ENCODE measurements at places on chromosomes 12 and 14.

GRCh38 chr12:88067301-88067700 is 38.1 kb upstream of the C12orf50 start:
- DNase-seq: no peak

DNA sequence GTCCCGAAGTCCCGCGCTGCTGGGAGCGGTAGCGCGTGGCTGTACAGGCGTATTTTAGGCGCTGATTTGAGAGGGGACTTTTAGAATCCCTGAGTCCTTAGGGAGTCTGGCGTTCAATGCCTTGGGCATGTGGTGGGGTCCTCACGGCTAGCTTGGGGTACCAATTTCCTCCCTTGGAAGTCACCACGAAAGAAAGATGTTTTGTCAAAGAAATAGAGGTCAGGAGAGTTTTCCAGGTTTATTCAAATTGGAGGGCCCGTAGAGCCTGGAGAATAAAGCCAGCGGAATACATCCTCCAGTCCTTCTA is 63.9 kb downstream of the KLHL28 start:
- DNase-seq: no peak

DNA sequence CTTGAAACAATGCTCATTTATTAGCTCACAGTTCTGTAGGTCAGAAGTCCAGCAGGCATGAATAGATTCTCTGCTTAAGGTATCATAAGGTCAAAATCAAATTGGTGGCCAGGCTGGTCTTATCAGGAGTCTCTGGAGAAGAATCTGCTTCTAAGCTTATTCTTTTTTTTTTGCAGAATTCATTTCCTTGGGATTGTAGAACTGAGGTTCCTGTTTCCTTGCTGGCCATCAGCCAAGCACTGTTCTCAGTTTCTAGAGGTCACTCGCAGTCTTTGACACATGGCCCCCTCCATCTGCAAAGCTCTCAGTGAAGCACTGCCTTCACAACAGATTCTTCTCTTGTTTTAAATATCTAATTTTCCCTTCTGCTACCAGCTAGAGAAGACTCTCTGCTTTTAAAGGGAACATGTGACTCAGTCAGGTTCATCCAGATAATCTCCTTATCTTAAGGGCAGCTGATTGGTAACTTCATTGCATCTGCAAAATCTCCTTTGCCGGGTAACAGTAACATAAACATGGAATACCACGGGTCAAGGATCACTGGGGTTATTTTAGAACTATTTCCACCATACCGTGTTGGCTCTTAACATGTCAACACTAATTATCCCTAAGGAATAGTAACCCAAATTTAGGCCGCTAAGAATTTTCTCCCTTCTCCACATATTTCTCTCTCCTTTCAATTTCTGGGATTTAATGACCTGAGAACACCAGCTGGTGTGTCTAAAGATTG is 25.3 kb downstream of the RHOJ start:
- DNase-seq: no peak

DNA sequence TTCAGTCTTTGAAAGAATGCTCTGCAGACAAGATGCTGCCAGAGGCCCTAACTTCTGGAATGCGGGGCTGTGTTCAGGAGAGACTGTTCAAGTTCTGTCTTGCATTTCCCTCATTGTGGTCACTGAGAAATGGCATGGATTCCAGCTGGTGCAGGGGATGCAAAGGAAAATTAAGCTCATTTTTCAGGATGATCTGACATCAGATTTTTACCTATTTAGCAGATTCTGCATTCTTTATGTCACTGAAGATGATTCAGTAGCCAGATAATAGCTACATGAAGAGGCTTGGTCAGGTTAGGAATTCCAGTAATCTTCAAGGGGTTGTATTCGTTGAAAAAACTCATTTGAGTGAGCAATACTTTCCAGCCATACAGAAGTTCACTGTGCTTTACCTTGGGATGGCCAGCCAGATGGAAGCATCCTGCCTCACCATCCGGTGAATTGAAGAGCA is 16.1 kb upstream of the MFAP5 start:
- no peak for DNase-seq

- DNase-seq: no peak
These were observed 16.2 kb downstream of the PRORP start for GRCh38 chr14:35138585-35138984.

GRCh38 chr12:84694116-84694515 is 218.5 kb downstream of the SLC6A15 start:
- peak; percentile 86 for DNase-seq

DNA sequence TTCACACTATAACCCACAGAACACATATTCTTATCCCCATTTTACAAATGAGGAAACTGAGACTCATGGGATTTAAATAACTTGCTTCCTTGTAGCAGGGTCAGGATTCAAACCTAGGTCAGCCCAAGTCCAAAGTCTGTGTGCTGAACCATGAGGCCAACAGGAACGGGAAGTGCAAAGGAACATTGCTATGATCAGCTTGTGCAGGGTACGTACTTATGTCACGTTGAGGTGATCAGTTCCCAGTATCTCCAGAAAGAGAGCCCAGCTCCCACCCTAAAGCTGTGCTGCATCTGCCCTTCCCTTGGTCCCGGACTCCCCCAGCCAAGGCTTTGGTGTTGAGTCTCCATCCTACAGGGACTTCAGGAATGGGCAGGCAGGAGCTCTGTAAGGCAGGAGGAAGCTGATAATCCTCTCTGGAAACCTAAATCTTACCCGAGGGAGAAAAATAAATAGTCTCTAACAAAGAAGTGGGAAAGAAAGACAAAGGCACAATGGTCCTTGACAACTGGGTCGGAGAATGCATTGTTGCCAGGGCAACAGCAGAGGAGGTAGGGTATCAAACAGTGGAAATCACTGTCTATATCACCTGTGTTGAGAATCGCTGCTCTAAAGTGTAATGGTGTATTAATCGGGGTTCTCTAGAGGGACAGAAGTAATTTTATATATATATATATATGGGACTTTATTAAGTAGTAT is 82.5 kb upstream of the FICD start:
- no peak for DNase-seq

- no peak for DNase-seq
These were observed 216.2 kb upstream of the ABCD2 start for GRCh38 chr12:39835517-39836489.

DNA sequence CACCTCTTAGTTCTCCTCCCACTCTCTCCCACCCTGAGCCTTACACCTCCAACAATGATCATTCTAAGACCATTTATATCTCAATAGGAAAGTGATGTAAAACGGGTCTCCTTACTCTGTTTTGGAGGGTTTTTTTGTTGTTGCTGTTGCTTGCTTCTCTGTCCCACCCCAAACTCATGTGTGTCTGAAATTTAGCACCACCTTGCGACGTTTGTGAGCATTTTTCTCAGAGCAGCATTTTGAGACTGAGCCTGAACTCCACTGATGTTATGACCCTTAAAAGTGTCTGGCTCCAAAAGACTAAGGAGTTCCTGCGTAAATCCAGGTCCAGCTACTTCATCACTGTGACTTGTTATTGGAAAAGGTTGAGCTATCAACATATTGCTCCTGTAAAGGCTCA is 155.0 kb downstream of the DAD1 start:
- DNase-seq: no peak
